Stimulated activated CD4-positive, alpha-beta T cell treated with anti-CD3 and anti-CD28 coated beads, Interleukin-4, amount 100 ng/mL, for 1 hour (primary cell): ENCODE measurements at places on chromosomes 16 and 17.

GRCh38 chr16:24863582-24864437 is 18.0 kb downstream of the SLC5A11 start:
- no peak for DNase-seq

- no peak for DNase-seq
Observed at GRCh38 chr16:89920723-89921122, 2.1 kb downstream of the MC1R start.

DNA sequence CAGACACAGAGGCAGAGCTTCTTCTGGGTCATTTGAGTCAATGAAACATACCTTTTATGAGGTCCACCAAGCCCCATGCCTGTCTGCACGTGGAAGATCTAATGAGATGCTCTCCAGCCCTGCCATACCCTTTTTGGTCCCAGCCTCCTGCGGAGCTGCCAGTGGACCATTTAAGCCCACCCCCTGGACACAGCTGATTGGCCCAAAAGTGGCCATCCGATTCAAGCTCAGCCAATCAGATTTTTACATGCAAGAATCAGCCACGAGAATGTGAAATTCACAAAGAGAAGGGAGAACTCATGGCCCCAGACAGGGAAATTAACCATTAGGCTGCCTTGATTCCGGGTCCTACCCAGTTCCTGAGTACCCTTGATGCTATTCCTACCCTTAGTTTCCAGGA is 231.0 kb upstream of the EEF2KMT start:
- DNase-seq, result no peak

DNA sequence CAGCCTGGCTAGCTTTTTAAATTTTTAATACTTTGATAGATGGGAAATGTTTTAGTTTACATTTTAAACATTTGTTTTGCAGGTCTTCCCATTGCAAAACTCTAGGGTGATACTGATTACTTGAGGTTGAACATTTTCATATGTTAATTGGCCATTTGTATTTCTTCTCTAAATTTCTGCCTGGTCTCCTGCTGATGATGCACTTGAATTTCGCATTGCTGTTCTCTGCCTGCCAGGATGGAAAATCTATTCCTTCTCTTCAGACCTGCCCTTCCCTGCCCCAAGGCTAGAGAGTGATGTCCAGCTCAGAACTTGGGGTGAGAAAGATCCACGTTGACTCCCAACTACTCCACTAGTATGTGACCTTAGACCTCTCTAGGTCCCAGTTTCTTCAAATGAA is 134.7 kb downstream of the PITPNC1 start:
- DNase-seq, result no peak
